ENCODE measurements at places on chromosomes 4 and X. TPM values are rescaled to one million over a fixed set of nuclear protein-coding genes. Genes with fewer than 3 reads are reported as not detected.

Gene TLR3
- 1.4 TPM for total RNA-seq

Gene ARL9
- total RNA-seq: 0.48 TPM

Gene SSX2B
- total RNA-seq: not detected

Gene CT83
- not detected for total RNA-seq

GRCh38 chrX:123206176-123206575, 22.1 kb downstream of the GRIA3 start:
- DNase-seq: no peak
- no peak overlapping the region for H3K27ac ChIP-seq
- H3K36me3 ChIP-seq: no peaks in the 10 kb centered on the region
- no peaks in the 10 kb centered on the region for H3K27me3 ChIP-seq

- no peaks in the 10 kb centered on the region for H3K4me1 ChIP-seq
- H3K27me3 ChIP-seq: peaks cover 2% of the 10 kb centered on the region
- no peaks in the 10 kb centered on the region for H3K36me3 ChIP-seq
- no peak overlapping the region for H3K4me3 ChIP-seq
- H3K27ac ChIP-seq: no peak overlapping the region
These were observed 159.8 kb upstream of the CXCL13 start for GRCh38 chr4:77445823-77446222.

DNA sequence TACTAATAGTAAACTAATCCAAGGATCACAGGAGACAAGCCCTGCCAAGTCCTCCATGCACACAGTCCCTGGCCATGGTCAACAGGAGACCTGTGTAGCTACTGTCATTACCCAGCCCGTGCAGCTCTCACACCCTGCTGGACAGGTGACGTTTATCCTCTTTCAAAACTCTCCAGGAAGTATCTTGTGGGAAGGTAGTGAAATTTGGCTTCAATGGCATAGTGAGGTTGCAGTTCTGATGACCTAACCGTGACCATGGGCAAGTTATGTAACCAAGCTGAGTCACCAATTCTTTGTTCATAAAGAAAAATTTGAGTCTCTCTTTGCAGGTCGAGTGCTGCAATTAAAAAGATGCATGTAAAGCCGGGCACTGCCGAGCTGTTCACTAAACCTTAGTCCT, 11.3 kb upstream of the SLC2A9 start:
- no peak for DNase-seq
- no peaks in the 10 kb centered on the region for H3K36me3 ChIP-seq
- 0 out of 2 replicates have a peak, but pooled peaks cover 10% of the 10 kb centered on the region for H3K4me1 ChIP-seq
- H3K4me3 ChIP-seq: no peak overlapping the region
- H3K27ac ChIP-seq: no peak overlapping the region

DNA sequence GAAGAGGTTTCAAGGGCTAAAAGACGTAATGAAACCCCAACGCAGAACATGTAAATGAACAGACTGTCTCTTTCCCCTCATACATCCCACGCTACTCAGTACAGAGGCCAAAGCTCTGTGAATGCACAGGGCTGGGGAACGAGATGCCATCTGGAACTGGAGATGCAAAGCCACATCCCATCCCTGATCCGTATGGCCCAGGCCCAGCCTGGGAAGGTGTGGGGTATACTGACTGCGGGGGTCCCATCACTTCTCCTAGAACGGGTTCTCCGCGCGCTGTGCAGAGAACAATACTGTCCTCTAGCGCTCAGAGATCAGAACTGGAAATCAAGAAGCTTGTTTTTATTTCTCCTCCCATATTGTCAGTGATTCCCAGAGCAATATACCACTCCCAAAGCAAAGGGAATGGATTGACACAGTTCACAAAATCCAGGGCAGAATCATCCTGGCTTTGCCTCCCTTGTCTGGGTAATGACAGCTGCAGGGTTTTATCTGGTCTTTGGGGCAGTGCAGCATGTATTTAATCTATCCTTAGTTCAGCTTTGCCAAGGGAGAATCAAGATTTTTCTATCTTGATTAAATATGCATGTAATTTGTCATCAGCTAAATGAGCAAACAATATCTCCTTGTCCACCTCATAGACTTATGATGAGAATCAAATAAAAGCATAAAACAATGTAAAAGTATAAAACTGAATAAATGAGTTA, 47.3 kb upstream of the TLR3 start:
- H3K4me1 ChIP-seq: peaks cover 35% of the 10 kb centered on the region
- H3K36me3 ChIP-seq: peaks cover 9% of the 10 kb centered on the region
- peaks cover 7% of the 10 kb centered on the region for H3K27me3 ChIP-seq
- H3K4me3 ChIP-seq: no peak overlapping the region

GRCh38 chr4:4461850-4462249, 74.9 kb downstream of the NSG1 start:
- H3K4me1 ChIP-seq: peaks cover 70% of the 10 kb centered on the region
- H3K27me3 ChIP-seq: no peaks in the 10 kb centered on the region

- no peaks in the 10 kb centered on the region for H3K27me3 ChIP-seq
- H3K4me3 ChIP-seq: no peak overlapping the region
- 0 out of 2 replicates have a peak, but pooled peaks cover 2% of the 10 kb centered on the region for H3K4me1 ChIP-seq
- no peaks in the 10 kb centered on the region for H3K36me3 ChIP-seq
These were observed 226.6 kb downstream of the NSUN7 start for GRCh38 chr4:40976343-40976742.

DNA sequence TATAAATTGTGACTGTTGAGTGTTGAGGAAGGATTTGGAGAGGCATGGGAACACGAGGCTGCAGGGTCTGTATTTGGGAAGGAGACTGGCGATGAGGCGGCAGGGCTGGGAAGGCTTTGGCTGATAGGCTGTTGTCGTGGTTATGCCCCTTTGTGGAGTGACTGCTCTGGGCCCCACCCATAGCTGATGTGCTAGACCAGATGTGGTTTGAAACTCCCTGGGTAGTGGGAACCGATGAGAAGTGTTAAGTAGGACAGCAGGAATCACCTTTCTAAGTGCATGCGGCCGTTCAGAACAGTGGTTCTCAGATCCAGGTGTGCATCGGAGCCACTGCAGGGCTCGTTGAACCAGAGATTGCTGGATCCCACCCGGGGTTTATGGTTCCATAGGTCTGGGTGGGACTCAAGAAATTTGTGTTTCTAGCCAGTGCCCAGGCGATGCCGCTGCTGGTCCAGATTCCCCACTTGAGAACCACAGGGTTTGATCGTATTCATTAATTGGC, 42.3 kb downstream of the TBC1D14 start:
- H3K4me3 ChIP-seq: no peak overlapping the region
- no peak for DNase-seq
- H3K4me1 ChIP-seq: peaks cover 35% of the 10 kb centered on the region
- H3K27me3 ChIP-seq: no peaks in the 10 kb centered on the region

GRCh38 chr4:186819342-186820086, 95.9 kb upstream of the FAT1 start:
- no peaks in the 10 kb centered on the region for H3K36me3 ChIP-seq
- H3K4me3 ChIP-seq: no peak overlapping the region
- no peak overlapping the region for H3K27ac ChIP-seq
- no peaks in the 10 kb centered on the region for H3K27me3 ChIP-seq
- H3K4me1 ChIP-seq: peaks cover 4% of the 10 kb centered on the region
- DNase-seq: no peak

DNA sequence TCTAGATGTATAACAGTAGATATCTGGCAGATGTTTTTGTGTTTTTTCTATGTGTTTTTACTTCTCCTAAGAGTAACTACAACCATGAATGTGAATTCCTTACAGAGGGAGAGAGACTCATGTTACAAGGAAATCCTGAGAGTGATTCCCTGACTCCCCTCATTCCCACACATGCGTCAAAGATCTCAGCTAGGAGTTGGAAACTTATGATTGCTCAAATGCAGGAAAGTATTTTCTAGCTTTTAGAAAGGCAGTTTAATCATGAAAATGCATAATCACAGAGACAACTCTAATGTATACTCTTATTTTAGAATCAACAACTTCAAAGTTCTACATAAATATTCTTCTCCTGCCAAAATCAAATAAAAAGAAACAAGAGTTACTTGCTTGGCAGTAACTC, 121.8 kb downstream of the PDE5A start:
- H3K27me3 ChIP-seq: no peaks in the 10 kb centered on the region
- H3K27ac ChIP-seq: no peak overlapping the region
- no peak overlapping the region for H3K4me3 ChIP-seq
- no peak for DNase-seq
- H3K4me1 ChIP-seq: no peaks in the 10 kb centered on the region

GRCh38 chr4:80008971-80009370, 64.1 kb downstream of the ANTXR2 start:
- no peak overlapping the region for H3K27ac ChIP-seq
- DNase-seq: no peak
- H3K4me3 ChIP-seq: no peak overlapping the region
- H3K4me1 ChIP-seq: peaks cover 16% of the 10 kb centered on the region
- peaks cover 12% of the 10 kb centered on the region for H3K36me3 ChIP-seq
- H3K27me3 ChIP-seq: no peaks in the 10 kb centered on the region

DNA sequence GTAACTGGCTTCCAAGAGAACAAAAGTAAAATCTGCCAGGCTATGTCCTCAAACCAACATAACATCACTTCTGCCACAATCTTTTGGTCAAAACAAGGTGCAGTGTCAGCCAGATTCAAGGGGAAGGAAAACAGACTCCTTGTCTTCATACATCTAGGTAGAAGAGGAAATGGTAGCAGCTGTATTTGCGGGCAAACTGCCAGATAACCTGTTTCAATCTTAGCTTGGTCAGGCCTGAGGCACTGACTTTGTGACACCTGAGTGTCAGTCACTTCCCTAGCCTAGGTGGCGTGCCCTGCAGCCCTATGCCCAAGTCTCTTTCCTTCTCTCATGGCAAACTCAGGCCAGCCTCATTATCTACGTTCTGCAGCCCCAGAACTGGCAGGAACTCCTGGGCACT, 146.2 kb upstream of the JADE1 start:
- H3K36me3 ChIP-seq: peaks cover 14% of the 10 kb centered on the region
- DNase-seq: no peak
- no peak overlapping the region for H3K4me3 ChIP-seq
- no peaks in the 10 kb centered on the region for H3K27me3 ChIP-seq

GRCh38 chrX:103483720-103484119, 35.6 kb downstream of the RAB40A start:
- DNase-seq: no peak
- no peaks in the 10 kb centered on the region for H3K27me3 ChIP-seq
- no peaks in the 10 kb centered on the region for H3K4me1 ChIP-seq
- no peak overlapping the region for H3K27ac ChIP-seq
- no peak overlapping the region for H3K4me3 ChIP-seq

DNA sequence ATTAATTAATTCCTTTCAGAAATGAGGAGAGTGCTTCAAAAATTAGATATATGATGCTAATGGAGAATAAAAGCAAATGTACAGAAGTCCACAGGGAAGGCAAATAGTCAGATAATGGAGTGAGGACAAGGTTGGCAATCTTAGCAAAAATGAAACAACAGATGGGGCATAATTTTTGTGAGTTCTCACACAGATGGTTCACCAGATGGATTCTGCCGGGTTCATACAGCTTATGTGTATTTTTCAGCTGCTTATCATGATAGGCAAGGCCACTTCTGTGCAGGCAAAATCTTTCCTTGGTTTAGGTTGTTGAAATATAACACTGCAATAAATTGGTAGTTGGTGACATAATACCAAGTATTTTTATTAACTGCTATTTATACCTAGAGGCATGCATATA, 1539.0 kb upstream of the IGFBP7 start:
- H3K36me3 ChIP-seq: no peaks in the 10 kb centered on the region
- DNase-seq: no peak
- no peaks in the 10 kb centered on the region for H3K27me3 ChIP-seq
- H3K4me3 ChIP-seq: no peak overlapping the region
- H3K27ac ChIP-seq: no peak overlapping the region
- no peaks in the 10 kb centered on the region for H3K4me1 ChIP-seq
